ENCODE measurements at places on chromosomes 4 and X.

- no peak for DNase-seq
Measured at GRCh38 chrX:45191820-45192409, 8.8 kb downstream of the DIPK2B start.

DNA sequence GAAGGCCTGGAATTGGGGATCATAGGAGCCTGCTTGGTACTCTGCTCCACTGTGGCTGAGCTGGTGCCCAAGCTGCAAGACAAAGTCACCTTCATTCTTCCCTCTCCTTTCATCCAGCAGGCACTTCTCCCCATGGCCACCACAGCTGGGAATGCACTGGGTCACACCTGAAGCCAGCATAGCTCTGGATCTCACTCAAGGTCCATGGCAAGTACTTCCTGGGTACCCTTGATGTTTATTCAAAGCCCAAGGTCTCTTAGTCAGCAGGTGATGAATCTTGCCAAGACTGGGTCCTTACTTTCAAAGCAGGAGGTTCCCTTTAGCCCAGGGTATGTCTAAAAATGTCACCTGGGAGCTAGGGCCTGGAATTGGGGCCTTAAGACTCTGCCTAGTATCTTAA is 4.9 kb upstream of the SLC4A4 start:
- no peak for DNase-seq

DNA sequence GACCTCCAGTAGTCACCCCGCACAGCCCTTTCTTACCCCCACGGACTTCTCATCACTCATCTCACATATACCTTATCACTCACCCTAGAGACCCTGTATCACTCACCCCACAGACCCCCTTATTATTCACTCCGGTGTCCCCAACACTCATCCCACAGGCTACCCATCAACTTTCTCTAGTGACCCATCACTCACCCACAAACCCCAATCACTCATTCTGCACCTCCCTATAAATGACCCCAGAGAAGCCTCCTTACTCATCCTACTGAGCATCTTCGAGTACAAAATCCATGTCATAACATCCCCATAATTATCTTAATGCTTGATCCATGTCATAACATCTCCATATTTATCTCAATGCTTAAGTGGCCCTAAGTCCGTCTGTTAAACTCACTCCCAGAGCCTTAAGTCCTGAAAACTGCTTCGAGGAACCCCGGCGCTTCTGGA is 934 bp downstream of the ZNF41 start:
- DNase-seq = no peak

GRCh38 chr4:182354106-182354505 is 110.9 kb downstream of the TENM3 start:
- no peak for DNase-seq

GRCh38 chrX:8404926-8405325 is 59.7 kb upstream of the VCX3B start:
- no peak for DNase-seq

GRCh38 chr4:40980318-40980883 is 230.6 kb downstream of the NSUN7 start:
- DNase-seq = peak; percentile 9

- no peak for DNase-seq
Measured at GRCh38 chr4:128346054-128346716, 58.6 kb upstream of the PGRMC2 start.

DNA sequence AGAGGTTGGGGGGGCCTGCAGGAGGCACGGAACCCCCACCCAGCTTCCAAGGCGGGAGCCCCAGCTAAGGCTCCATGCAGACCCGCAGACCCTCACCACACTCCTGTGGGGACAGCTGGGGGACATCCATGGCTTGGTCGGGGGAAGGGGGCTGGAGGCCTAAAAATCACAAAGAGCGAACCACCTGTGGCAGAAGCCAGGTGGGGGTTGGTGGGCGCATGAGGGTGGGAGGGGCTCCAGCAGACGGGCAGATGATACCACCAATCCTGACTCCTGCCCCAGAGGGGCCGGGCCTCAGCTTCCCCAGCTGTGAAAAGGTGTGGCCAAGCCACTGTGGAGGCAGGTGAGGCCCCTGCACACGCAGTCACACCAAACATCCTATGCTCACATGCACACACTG is 111.6 kb downstream of the FAM53A start:
- no peak for DNase-seq

DNA sequence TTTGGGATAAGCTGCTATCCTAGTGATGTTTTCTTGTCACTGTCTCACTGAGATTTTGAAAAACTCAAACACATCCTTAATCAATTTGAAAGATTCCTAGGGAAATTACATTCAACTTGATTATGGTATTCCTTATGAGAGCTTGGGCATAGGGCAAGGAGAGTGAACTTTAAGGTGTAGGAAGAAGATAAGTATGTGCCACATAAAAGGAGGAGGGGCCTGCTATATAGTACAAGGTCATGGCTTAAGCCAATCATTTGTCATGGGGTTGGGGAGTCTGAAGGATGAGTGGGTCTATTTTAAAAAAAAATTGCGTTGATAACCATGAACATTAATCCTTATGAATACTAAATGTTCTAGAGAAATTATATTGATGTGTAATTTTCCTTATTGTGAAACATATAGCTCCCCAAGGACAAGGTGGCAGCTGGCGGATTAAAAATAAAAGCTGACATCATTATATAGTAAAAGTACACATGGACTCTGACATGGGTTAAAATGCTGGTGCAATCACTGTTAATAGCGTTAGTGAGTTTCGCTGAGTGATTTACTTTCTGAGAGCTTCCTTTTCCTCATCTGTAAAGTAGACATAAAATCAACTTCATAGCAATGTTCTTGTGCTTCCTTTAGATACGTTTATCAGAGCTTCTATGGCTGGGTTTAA is 17.4 kb downstream of the GALNT7 start:
- peak; percentile 73 for DNase-seq

DNA sequence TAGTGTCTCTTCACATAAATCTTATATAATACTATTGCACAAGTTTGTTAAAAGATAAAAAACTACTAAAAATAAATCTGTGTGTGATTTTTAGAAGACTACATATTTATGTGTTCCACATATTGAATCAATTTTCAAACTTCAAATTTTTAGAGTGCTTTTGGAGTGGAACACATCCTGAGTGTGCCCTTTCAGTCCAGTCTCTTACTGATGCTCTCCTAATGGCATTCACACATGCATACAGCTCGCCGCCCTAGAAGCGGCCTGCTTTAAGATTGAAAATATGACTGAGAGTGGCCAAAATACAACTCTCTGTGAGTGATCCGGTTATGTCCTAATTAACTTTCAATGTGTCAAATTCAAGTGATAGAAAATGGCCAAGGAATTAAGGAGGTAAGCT is 628.8 kb downstream of the ANKRD50 start:
- no peak for DNase-seq

- DNase-seq = no peak
Measured at GRCh38 chr4:172050911-172051310, 237.7 kb downstream of the GALNTL6 start.

DNA sequence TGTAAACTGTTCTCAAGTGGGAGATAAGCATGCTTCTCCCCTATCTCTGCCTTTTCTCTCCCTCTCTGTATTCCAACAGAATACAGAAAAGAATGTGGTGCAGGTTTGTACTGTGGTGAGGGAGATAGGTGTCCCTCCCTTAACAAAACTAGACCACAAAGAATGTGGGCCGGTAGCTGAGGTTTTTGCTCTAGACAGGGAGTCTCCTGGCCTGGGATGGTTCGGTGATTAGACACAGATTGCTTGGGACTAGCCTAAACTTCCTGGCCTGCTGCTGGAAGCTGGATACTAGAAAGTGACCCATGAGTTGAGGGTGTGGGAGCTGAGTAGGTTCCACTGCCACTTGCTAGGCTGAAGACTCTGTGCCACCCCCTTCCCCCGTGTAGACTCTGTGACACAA is 143.0 kb downstream of the CXXC4 start:
- no peak for DNase-seq
